Calu3 (cell line): ENCODE measurements at places on chromosomes 2 and 18.

GRCh38 chr2:67164771-67165522 is 232.2 kb upstream of the ETAA1 start:
- no peak for DNase-seq

DNA sequence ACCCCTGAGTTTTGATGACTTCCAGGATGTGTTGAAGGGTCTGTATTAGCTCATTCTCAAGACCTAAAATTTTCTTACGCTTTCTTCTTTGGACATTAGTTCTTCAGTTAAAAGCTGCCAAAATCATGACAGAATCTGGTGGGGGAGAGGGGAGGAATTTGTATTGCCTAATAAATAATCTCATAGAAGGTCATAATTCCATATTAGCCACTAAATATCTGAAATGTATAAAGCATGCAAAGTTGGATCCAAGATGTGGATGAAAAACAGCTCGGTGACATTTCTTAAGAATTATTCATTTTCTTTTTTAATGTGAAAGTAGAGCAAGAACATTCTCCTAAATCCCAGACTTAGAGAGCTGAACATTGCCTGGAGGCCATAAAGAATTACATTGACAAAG is 120.1 kb downstream of the MMADHC start:
- no peak for DNase-seq

DNA sequence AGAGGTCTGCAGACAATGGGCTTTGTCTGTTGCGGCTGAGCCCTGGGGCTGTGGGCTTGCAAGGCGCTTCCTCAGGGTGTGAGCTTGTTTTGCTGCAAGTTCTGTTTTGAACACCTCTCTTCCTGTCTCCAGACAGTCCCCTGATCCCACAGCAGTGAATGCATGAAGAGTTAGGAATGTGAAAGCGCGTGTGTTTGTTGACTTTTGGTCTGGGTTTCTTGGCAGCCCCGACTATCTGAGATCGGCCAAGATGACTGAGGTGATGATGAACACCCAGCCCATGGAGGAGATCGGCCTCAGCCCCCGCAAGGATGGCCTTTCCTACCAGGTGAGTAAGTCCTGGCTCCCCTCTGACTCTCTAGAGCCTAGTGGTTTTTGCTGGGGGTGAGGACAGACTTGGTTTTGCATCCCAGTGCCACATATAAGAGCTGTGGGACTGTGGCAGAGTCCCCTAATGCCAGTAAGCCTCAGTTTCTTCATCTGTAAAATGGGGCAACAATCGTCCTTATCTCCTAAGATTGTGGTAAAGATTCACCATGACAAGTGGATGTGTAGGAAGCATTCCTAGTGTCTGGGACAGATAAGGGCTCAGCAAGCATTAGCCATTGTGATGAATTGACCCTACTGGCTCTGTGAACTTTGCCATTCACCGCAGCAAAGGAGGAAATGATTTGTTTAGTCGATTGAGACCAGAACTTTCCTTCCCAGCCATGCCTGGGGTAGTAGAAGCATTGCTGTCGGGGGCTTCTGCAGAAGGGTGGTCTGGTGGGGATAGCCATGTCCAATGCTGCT is 3.0 kb downstream of the LBH start:
- DNase-seq, result peak; percentile 63

GRCh38 chr2:235382179-235382578 is 111.7 kb upstream of the AGAP1 start:
- DNase-seq, result no peak

- no peak for DNase-seq
Measured at GRCh38 chr2:212294816-212295215, 243.8 kb downstream of the ERBB4 start.
